ENCODE measurements at places on chromosomes 5 and 9.

GRCh38 chr5:6159832-6160430 is 218.4 kb downstream of the MED10 start:
- DNase-seq: no peak

DNA sequence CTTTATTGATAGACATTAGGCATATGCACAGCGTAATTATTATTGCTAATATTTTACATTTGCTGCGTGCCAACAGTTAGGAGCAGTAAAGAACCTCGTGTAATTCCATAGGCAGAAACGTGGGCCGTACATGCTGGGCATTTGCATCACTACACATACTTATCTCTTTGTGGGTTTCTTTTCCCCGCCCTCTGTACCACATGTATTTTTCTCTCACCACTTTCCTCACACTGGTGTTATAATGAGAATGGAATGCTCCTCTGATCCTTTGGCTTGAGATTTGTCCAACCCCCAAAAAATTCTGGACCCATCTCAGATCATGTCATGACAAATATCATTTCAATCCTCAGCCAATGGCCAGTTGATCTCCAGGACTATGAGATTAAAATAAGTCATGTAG is 1952.6 kb upstream of the WWC1 start:
- no peak for DNase-seq

DNA sequence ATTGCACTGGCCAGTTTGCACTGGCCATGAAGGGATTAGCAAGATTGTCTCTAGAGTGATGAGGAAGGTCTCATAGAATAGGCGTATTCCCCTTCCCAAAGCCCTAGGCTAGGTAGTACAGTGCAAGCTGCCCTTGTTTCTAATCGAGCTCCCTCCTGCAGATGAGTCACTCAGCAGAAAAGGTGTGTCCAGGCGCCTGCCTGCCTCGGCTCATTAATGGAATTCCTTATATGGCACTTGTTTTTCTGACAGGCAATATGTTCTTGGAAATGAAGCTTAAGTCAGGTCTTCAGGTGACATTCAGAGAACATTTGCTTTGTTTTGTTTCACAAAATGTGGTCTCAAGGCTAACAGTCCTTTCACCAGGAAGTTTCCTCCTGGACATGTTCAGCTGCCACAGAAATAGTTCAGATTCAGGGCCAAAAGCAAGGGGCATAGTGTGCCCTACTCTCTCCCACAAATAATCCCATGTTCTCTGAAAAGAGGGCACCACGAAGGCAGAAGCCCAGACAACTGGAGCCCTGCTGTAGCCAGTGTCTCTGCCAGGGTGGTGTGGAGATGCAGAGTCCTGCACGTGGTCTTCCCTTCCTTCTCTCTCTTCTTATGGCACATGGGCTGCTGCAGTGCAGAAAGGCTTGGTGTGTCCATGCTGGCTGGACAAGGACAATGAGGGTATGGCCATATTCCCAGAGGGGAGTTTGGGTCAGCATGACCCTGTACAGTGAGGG is 281.1 kb upstream of the MAP3K1 start:
- peak; percentile 43 for DNase-seq

GRCh38 chr9:112898872-112899311 is 8.2 kb upstream of the SLC46A2 start:
- peak; percentile 14 for DNase-seq

- DNase-seq: no peak
Measured at GRCh38 chr9:12790883-12791282, 16.1 kb downstream of the LURAP1L start.

- DNase-seq: no peak
Measured at GRCh38 chr9:83472764-83473163, 65.4 kb downstream of the FRMD3 start.

- DNase-seq: no peak
Measured at GRCh38 chr5:130282049-130282448, 377.8 kb downstream of the CHSY3 start.

DNA sequence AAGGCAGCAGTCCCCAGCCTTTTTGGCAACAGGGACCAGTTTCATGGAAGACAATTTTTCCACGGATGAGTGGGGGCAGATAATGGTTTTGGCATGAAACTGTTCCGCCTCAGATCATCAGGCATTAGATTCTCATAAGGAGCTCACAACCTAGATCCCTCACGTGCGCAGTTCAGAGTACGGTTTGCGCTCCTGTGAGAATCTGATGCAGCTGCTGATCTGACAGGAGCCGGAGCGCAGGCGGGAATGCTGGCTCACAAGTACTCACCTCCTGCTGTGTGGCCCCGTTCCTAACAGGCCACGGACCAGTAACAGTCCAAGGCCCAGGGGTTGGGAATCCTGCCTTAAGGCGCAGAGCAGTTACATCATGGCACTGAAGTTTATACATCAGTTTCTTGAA is 3.3 kb upstream of the BRD3 start:
- DNase-seq: no peak

GRCh38 chr5:98218838-98219237 is 554.6 kb upstream of the RGMB start:
- DNase-seq: no peak

DNA sequence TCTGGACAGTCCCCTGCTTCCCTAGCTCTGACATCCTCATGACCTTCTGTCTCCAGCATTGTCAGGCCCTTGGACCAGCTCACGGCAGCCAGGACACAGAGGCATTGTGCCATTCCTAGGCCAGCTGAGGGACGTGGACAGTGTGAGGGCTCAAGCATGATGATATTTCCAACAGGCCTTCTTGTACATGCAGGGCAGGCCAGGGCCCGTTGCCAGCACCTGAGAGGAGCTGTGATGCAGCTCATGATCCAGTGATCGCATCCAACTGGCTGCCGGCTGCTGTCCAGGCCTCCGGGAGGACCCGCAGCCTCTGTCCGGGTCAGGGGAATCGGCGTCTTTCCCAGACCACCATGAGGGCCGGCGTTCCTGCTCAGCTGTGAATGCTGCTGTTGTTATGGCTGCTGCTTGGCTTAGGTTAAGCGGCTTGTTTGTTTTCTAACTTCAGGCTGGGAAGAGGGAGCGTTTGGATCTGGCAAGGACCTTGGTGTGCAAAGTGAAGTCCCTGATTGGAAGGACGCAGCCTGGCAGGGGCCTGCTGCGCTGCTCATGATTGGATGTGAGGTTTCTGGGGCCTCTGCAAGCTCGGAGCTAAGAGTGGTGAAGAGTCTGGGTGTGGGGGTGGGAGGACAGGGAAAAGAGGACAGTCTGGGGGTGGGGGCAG is 53.8 kb downstream of the PDZD2 start:
- no peak for DNase-seq

DNA sequence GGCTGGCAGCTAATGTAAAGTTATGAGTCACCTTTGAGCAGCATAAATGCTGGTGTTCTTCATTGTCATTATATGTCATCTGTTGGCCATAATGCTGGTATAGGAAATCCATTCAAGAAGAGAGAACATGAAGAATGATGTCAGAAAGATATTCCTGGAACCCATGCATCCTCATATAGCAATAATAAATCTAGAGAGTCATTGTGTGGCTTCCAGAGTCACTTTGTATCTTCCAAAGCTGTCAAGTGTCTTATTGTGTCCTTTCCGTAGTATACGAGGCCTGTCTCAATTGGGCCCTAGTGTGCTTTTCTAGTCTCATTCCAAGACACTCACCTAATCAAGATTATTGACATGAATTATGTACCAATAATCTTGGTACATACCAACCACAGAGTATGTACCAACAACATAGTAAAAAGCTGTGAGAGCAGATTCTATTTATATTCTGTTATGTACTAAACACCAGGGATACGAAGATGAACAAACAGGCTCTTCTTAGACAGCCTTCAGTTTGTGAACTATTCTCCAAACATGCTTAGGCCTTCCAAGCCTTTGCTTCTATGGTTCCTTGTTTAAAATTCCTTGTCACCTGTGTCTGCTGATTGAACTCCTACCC is 110.1 kb downstream of the ERCC6L2 start:
- DNase-seq: no peak

- no peak for DNase-seq
Measured at GRCh38 chr5:72282878-72283277, 37.2 kb downstream of the MRPS27 start.

DNA sequence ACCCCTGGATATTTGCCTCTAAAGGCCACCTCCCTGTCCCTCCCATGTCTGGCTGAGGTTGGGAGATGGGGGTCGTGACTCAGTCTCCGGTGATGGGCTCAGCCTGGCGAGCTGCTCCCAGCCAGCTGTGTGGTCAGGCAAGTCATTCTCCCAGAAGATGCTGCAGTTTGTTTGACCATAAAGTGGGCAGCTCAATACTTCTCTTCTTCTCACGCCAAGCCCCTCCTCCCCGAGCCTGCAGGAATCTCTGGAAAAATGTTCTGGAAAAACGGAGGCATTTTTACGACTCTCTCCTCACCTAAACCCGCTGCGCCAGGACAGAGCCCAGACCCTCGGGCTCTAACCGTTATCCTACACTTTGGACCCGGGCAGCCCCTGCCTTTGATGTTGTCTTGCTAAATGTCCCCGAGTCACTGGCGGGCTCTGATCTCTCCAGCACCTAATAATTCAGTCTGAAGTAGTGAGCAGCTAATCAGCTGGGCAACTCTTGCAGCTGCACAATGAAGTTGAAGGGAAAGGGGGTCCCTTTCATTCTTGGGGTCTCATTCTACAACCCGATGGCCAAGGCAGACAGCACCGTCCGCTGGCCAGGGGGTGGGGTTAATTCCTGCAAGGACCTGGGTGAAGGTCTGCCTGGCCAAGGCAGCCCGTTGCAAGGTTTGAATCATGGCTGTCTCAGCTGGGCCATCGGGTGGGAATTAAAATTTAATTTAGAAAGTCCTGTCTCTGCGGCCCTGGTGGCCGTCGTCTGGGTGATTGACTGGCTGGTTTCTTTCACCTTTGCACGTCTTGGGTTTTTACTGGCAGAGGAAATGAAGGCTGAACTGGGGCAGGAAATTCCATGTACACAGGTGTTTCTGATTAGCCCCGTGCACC is 12.3 kb downstream of the DCANP1 start:
- no peak for DNase-seq

- DNase-seq: no peak
Measured at GRCh38 chr9:38732885-38733284, 13.0 kb upstream of the FAM240B start.

GRCh38 chr5:145220481-145220880 is 614.7 kb downstream of the PRELID2 start:
- DNase-seq: no peak

DNA sequence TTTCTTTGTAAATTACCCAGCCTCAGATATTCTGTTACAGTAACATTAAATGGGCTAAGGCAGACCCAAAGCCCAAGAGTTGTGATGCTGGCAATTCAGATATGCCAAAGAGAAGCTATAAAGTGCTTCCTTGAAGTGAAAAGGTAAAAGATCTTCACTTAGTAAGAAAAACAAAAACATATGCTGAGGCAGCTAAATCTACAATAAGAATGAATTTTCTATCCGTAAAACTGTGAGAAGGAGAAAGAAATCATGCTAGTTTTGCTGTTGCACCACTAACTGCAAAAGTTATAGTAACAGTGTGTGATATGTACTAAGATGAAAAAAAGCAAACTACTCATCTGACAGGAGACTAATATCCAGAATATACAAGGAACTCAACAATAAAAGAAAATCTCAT is 39.9 kb downstream of the FAM114A2 start:
- DNase-seq: no peak

DNA sequence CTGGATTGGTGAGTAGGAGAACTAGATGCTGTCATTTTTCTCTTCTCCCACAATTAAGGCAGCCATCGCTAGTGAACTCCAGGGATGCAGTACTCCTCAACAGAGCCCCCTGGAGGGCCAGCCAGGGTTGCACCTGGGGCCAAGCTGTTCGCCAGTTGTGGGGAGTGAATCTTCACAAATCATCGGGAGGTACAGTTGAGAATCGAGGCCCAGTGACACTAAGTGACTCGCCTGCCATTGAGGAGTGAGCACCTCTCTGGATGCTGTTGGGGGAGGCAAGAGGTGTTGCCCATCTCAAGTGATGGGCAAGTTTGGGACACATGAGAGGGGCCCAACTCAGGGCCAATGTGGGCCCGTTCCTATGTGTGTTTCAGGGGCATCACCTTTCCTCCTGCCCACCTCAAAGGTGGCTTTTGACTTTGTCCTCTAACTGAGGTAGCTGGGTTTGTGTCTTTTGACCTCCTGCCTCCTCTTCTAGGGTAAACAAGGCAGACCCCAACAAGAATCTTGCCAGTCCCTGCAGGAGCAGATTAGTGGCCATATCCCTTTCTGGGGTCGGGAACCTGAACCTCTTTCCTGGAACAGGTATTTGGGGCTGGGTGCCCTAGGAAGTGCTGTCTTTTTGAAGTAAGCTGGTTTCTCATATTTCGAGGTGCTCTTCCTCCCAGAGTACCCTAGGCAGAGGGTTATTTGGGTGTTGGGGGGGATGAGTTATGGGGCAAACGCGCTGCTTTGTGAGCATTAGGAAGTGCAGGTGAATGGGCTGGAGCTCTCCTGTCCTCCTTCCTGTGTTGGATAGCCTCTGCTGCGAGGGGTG is 181.2 kb downstream of the MACROH2A1 start:
- peak; percentile 27 for DNase-seq

- no peak for DNase-seq
Measured at GRCh38 chr9:113547501-113547900, 84.0 kb downstream of the RGS3 start.

DNA sequence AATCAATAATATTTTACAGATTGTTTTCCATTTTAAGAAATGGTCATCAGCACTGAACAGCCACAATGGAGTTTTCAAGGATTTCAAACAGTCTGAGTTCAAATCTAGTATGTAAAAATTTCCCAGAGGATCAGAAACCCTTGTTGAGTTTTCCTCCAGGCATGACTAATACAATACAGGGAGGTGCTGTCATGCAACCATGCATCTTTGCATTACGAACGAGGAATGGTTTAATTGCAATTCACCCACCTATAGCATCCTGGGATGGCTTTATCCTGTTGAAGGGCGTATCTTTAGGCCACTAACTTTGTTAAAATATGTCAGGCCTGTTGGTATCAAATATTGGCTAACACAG is 196.4 kb downstream of the EFNA5 start:
- DNase-seq: no peak

DNA sequence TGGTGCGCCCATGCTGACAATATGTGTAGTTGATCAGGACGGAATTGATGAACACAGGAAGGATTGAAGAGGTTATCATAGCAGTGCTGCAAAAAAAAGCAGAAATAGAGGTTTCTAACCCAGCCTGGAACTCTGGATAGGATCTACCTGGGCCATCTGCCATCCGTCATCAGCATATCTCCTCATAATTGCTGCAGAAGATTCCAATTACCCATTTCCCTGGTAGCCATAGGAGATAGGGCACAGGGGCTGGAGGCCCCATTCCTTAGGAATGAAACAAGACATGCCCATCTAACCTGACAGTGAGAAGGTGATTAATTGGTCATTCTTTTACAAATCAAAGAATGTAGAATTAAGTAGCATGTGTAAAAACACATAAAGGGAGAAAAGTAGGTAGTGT is 60.3 kb upstream of the TRIM32 start:
- no peak for DNase-seq

GRCh38 chr5:112472614-112473013 is 53.5 kb upstream of the EPB41L4A start:
- DNase-seq: no peak

DNA sequence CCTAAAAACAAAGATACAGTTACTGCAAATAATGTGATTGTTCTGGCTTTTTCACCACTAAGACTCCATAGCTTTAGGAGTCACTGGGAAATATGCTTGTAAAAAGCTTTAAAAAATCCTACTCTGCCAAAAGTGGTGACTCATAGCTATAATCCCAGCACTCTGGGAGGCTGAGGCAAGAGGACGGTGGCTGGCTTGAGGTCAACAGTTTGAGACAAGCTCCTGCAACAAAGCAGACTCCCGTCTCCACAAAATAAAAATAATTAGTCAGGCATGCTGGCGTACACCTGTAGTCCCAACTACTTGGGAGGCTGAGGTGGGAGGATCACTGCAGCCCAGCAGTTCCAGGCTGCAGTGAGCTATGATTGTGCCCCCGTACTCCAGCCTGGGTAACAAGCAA is 406.4 kb downstream of the HTR1A start:
- no peak for DNase-seq

GRCh38 chr9:3828495-3828894 is 302.7 kb upstream of the RFX3 start:
- no peak for DNase-seq

All from CD4-positive, alpha-beta T cell (primary cell).